ENCODE measurements at places on chromosomes 4 and X. TPM values are rescaled to one million over a fixed set of nuclear protein-coding genes. Genes with fewer than 3 reads are reported as not detected.

CXorf65 gene
- not detected for total RNA-seq

MAGEA1 gene
- total RNA-seq, result not detected

PLAC8 gene
- total RNA-seq, result 1.8 TPM

HERC5 gene
- 1.4 TPM for total RNA-seq

FANCB gene
- total RNA-seq, result 5.9 TPM

CSAG2 gene
- not detected for total RNA-seq

GATB gene
- total RNA-seq, result 20.6 TPM

KLHL4 gene
- total RNA-seq, result 1.8 TPM

FAM236D gene
- not detected for total RNA-seq

TNMD gene
- not detected for total RNA-seq

EFHC2 gene
- 0.37 TPM for total RNA-seq

PACRGL gene
- total RNA-seq, result 27.8 TPM

RPA4 gene
- total RNA-seq, result 2.6 TPM

KLB gene
- total RNA-seq, result not detected

Measured in subcutaneous preadipocyte (primary cell).